NCI-H446 treated with DMSO at 0.1 percent for 48 hours (cell line): ENCODE measurements at places on chromosomes 1 and 21.

GRCh38 chr1:220926146-220926545 lies 46.9 kb downstream of the HLX start:
- DNase-seq = peak; percentile 87

GRCh38 chr1:180988253-180988752 lies 34.4 kb downstream of the STX6 start:
- peak; percentile 99 for DNase-seq

DNA sequence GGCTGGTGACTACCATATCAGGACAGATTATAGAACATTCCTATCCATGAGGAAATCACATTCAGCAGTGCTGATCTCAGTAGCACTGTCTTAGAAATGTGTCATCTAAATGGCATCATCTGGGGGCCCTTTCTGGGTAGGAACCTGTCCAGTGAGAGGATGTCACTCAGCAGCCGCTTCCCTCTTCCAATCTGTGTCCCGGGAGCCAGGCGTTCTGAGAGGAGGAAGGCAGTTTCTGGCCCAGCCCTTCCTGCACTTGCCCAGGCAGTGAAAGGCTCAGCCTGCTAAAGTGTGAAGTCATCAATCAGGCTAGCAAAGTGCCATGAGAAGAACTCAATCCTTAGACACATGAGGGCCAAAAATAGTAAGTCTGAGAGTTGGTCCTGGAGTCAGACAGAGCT lies 25.6 kb downstream of the RAB4A start:
- DNase-seq = no peak

- no peak for DNase-seq
Observed at GRCh38 chr1:178926046-178926445, 55.2 kb upstream of the ANGPTL1 start.

DNA sequence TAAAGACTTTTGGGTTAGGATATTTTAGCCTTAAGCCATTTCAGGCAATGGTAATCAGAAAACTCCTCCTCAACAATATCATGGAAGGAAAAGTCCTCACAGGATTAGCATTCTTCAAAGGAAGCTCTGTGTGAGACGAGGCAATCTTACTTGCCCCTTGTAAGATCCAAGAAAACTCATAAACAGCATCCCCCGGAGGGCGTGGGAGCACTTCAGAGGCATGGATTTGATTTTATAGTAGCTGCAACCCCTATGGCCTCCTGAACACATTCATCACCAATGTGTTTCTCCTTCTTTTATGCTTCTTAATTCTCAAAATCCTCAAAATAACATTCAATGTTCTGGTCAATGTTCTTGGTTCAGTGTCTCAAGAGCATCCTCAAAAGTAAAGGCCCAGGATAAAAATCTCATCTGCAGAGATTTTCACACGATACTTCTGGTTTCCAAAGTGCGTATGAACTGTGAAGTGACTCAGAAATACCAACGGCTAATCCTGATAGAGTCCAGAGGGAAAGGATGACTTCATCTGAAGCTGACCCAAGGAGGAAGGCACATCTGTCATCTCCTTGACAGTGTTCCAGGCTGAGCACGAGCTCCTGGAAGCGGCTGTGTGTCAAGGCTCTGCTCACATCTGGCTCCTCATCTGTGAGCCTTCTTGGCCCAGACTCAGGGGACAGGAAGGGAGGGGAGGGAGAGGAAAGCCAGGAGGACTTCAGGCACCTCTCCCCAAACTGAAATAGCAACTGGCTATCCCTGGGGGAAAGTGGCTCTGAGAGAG lies 49.3 kb upstream of the PSEN2 start:
- peak; percentile 39 for DNase-seq

DNA sequence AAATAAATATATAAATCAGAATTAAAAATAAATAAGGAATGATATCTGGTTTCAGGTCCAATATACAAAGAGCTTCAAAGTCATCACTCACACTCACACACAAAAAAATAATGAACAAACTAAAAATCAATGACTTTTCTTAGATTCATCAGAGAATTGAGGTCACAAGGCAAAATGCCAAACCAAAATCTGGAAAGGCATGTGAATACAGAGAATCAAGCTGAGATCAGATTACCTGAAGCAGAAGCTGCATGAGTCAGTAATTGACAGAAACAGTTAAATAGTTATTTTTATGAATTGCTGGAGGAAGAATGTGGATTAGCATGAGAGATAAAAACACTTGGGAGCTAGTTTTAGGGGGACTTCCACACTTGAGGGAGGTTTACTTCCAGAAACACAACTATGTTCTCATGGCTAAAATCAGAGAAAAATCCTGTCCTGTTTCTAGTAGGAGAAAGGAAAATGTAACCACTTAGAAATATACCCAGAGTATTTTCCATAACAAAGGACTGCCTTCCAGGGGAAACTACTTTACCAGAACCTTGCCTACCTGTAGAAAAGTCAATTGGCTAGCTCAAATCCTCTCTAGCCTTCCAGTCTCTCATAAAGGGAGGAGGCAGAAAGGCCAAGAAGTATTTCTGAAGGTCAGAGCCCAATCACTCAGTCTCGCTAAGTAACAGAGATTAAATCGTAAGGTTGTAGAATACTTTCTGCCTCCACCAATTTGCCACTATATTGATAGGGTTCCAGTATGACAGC lies 536.6 kb upstream of the NR5A2 start:
- peak; percentile 78 for DNase-seq
